ENCODE measurements at places on chromosomes 1 and 21.

GRCh38 chr21:32469628-32470027, 57.1 kb downstream of the EVA1C start:
- no peak for DNase-seq

DNA sequence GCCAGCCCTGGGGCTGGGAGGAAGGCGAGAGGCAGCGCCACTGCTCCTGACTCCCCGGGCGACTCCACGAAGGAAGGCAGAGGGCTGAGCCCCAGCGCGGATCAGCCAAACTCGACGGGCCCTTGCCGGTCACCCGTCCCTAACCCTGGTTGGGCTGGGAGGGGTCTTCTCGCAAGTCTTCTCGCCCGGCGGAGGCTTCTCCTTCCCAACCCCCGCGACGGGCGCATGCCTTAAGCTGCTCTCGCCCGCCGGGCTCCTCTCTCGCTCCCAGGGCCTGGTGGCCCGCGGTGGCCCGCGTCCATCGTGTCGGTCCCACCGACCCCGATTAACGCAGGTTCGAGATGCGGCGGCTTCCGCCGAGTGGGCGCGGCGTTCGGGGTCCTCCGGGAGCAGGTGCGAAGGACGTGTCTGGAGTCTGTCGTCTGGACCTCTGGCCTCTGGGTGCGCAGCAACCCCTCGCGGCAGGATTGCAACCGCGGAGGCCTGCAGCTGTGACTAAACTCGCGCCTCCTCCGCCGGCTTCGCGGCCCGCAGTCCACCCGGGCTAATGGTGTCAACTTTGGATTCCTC, 29.0 kb upstream of the PPM1J start:
- no peak for DNase-seq

DNA sequence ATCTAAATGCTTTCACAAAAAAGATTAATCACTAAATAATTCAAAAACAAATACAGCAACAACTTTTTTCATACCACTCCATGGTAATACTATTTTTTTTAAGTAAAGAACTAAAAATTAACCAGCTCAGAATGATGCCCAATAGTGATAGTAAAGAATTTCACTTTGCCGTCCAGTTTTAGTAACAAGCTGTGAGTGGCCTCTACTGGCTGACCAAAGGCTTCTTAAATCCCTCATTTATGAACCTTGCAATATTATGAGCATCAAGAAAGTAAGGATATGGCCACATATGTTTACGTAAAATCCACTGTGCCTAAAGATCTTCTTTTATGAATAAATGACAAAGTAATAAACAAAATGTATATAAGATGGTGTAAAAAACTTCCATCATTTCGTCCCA, 108.6 kb downstream of the GPATCH2 start:
- DNase-seq, result no peak

DNA sequence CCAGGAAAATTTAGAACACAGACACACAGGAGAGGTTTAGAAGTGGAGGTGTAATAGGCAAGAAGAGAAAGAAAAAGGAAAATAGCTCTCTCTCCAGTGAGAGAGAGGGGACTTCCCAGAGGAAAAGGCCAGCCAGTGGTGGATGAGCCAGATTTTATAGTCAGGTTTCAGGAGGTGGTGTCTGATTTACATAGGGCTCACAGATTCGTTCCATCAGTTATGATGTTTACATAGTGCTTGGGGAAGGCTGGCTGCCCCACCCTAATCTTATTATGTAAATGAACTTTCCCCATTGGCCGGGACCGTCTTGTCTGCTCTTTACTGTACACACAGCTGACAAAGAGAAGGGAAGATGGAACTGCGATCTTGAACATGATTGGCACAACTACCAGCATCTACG, 797.3 kb downstream of the PLA2G4A start:
- no peak for DNase-seq

GRCh38 chr1:26280333-26281042, 602 bp downstream of the SH3BGRL3 start:
- no peak for DNase-seq

- no peak for DNase-seq
Measured at GRCh38 chr1:76593618-76594017, 273.7 kb upstream of the ST6GALNAC5 start.

GRCh38 chr1:100485855-100486258, 52.1 kb upstream of the GPR88 start:
- DNase-seq, result no peak

- DNase-seq, result no peak
Measured at GRCh38 chr1:231049121-231049979, 9.3 kb upstream of the FAM89A start.

GRCh38 chr1:65538086-65538485, 117.6 kb downstream of the LEPR start:
- DNase-seq, result no peak

DNA sequence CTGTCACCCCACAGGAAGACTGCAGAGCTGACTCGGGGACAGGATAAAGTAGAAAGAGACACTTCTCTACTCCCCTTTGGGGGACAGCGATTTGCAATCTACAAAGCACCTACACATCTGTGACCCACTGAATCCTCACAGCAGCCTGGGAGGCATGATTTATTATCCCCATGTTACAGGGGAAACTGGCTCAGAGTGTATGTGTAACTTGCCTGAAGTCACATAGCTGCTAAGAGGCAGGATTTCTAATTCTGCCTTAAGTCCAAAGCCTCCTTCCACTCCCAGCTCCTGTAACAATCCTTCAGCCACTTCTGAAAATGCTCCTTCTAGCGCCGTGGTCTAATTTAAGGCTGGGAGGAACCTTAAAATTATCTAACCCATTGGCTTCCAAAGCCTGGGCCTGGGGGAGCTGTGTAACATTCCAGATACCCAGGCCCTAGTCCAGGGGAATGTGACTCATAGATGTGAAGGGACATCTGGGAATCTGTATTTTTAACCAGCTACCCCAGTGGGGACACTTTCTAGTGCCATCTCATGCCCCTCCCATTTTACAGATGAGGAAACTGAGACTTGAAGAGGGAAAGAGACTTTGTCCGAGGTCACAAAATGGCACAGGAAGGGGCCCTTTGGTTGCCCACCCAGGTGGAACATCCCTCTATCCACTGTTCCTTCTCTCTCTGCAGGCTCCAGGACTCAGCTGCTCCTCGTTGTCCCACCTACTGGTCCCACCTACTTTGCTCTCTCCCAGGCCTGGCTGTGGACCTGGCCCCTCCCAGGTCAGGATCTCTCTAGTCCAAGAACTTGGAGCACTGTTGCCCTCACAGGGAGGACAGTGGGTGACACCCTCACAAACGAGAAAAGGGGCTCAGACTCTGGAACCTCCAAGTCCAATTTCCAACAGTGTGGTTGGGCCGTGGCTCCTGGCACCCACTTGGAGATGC, 48.9 kb downstream of the AHDC1 start:
- DNase-seq, result no peak

All from CD4-positive, alpha-beta T cell treated with Interferon alpha-2 for 1 hour (primary cell).